ENCODE measurements at places on chromosomes 16 and 17. TPM values are rescaled to one million over a fixed set of nuclear protein-coding genes. Genes with fewer than 3 reads are reported as not detected.

DNA sequence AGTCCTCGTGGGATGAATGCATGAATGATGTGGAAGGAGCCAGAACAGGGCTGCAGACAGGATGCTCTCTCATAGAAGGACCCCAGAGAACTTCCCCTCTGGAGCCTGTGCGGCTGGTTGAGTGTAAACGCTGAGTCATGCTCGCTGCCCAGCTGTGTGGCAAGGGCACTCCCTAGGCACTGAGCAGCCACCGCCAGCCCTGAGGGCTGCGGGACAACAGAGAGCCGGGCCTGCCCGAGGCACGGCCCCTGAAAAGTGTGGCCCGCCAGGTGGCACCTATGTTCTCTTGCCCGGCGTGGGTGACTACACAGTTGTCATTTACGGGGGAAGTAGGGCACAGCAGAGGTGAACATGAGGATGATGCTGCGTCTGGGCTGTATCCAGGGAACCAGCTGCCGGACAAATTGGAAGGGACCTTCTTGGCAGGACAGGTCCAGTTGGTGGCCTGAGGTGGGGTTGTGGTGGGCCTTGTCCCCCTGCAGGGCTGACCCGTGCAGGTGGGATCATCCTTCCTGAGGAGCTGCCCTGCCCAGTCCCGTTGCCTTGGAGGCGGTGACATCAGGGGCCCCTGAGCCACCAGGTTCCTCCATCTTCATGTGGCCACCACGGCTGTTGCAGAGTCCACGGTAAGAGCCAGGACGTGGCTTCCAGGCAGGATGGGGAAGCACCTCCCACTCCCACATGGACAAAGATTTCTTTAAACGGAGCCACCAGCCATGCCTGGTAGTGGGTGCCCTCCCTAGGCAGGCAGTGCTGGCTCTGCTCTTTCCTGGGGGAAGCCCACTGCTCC lies 94.8 kb upstream of the CBX4 start:
- H3K27ac ChIP-seq, result no peak overlapping the region
- peaks cover 7% of the 10 kb centered on the region for H3K4me1 ChIP-seq
- no peak for DNase-seq
- H3K4me3 ChIP-seq, result no peak overlapping the region
- no peaks in the 10 kb centered on the region for H3K36me3 ChIP-seq

- no peaks in the 10 kb centered on the region for H3K27me3 ChIP-seq
- H3K36me3 ChIP-seq, result no peaks in the 10 kb centered on the region
- H3K27ac ChIP-seq, result no peak overlapping the region
These were observed 192.2 kb upstream of the CDH11 start for GRCh38 chr16:65313936-65314626.

CTRB2 gene
- 8.9 TPM for total RNA-seq

STAT5B gene
- total RNA-seq, result 66.6 TPM

DNA sequence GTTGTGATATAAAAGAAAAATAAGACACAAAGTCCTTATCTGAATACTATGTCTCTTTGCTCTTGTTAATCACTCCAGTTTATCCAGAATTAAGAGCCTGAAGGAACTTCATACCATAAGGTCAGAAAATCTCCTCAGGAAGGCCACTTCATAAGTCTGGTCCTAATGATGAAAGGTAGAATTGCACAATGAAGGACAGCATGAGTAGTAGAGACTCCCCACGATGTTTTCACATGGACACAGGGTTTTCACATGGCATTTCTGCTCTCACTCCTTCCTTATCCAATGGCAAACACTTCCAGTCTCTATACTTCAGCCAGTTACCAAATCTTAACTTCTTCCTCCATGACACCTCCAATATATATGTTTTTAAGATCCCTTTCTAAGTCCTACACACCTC lies 10.2 kb upstream of the C17orf78 start:
- no peak overlapping the region for H3K4me3 ChIP-seq
- DNase-seq, result no peak
- no peaks in the 10 kb centered on the region for H3K36me3 ChIP-seq

Data from GM12878 (cell line).